GM04504 (cell line): ENCODE measurements at places on chromosomes 3 and 15.

- no peak for DNase-seq
Observed at GRCh38 chr3:122356402-122356801, 26.6 kb downstream of the MIX23 start.

GRCh38 chr3:173957646-173958045 is 560.1 kb downstream of the NLGN1 start:
- no peak for DNase-seq

DNA sequence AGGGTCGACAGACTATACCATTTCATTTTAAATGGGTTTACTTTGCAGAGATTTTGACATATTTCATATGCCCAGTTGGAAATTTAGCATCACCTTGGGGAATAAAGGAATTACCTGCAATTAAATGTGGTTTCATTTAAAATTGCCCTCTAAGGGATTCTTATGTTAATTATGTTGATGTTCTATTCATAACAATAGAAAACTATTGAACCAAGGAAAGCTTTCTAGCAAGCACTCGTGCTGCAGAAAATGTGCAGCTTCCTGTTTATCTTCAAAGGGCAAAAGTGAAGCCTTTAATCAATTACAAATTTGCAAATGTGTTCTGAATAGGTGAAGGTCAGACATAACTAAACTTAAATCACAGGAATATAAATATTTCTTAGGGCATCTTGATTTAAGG is 352.1 kb downstream of the CHST2 start:
- DNase-seq, result no peak

DNA sequence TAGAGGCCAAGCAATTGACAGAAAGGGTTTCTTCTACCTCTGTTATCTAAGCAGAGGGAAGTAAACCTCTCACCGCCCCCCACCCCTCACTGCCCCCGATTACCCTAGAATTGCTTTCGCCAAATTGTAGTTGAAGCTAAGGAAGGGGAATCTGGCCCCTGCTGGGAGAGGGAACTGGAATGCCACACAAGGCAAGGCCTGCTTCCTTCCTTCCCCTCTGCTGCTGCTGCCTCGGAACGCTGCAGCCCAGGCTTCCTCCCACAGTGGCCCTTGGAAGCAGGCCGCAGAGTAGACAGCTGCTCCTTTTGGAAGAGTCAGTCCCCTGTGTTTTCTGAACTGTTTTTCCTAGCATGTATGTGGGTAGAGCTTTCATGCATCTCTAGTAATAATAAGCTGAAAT is 21.6 kb downstream of the RLBP1 start:
- DNase-seq, result no peak

DNA sequence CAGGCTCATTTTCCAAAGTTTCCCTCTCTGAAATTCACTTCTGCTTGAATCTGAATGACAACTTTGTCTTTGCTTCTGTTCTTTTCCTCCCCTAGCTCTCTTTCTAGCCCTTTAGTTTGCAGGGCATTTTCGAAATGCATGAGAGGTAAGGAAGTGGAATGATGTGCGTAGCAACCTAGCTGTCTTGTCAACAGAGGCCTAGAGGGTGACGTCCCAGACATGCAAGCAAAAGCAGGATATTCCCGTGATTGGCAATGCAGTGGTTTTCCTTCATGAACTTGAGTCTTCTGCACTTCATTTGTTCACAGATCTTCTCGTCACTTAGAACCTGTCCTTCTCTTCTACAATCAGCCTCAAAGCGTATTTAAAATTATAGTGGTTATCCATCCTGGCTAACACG is 51.9 kb upstream of the PPP4R2 start:
- DNase-seq, result no peak

DNA sequence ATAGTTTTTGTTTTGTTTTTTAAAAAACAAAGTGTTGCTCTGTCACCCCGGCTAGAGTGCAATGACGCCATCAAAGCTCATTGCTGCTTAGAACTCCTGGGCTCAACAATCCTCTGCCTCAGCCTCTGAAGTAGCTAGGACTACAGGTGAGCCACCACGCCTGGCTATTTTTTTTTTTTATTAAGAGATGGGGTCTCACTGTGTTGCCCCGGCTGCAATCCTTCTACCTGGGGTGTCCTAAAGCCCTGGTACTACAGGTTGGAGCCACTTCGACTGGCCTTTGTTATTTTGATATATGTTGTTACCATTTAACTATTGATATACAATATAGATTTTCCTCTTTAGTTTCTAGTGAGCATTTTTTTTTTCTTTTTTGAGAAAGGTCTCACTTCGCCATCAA is 2.6 kb downstream of the NGLY1 start:
- DNase-seq, result no peak

DNA sequence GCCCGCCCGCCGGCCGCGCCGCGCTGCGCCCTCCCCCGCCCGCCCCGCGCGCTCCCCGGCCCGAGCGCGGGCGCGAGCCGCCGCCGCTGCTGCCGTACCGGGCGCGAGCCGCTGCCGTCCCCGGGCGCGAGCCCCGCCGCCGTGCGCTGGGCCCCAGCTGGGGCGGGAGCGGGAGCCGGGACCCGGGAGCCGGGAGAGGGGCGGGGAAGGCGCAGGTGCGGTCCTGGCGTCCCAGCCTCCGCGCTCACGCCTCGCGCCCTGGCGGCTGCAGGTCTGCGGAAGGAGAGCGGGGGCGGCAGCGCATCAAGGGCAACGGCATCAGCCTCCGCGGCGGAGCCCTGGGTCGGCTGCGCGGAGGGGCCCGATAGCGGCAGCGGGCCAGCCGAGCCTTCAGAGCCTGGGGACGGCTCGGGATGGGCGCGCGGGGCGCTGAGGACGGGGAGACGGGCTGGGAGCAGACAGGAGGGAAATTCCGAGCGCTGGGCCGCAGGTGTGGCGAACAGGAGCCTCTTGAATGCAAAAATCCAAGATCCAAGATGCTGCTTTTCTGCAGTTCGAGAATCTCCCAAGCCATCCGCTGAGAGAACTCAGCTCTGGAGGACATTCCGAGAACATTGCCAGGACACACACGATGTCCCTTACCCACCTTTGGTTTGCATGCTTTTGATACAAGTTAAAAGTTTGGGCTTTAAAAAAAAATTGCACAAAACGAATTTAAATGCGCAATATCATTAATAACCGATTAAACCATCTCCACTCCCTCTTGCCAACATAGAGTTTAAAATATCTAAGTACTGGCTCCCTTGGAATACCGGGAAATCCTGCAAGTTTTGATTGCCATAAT is 251.1 kb downstream of the TJP1 start:
- no peak for DNase-seq

DNA sequence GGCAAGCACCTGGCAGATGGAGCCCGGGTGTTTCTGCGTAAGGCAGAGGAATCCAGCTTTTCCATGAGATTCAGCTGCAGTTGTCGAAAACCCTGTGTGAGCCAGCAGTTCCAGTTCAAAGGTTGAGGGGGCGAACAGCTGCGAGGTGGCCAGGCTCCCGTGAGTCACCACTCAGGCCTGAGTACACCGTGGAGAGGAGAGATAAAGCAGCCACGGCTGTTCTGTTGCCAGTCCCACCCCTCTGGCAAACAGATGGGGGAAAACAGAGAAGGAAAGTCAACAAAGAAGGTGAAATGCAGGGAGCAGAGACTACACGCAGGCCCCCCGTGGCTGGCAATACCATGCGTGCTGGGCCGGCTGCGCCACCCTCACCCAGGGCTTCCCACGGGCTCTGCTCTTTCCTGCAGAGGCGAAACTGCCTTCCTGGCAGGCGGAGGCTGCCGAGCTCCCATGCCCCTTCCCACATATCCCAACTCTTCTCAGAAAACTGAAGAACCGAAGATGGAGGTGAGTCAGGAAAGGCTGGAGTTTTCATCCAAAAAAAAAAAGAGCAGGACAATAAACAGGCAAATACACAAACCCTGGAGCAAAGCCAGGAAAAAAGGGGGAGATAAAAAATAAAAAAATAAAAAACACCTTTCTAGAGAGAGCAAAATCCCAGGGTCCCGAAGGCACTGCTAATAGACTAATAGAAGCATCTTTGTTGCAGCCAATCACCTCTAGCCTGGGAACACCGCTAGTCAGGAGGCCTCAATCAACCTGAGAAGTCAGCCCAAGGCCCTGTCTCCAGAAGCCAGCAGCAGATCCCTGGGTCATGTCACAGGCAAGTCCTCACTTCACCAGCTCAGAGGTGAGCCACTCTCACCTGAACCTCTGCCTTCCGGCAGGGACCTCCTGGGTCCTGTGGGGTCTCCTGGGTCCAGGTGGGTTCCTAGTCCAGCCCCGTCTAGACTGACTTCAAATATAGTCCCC is 37.7 kb downstream of the FAM174B start:
- DNase-seq, result no peak

GRCh38 chr15:77642793-77643430 is 10.2 kb upstream of the LINGO1 start:
- no peak for DNase-seq
